ENCODE measurements at places on chromosomes 5 and 9.

- peak; percentile 91 for DNase-seq
These were observed at the start of gene TLR4 for GRCh38 chr9:117704024-117704575. TSS of gene TLR4 (plus strand) at chr9:117704403. CDS start at chr9:117704473, 70 bp downstream.

DNA sequence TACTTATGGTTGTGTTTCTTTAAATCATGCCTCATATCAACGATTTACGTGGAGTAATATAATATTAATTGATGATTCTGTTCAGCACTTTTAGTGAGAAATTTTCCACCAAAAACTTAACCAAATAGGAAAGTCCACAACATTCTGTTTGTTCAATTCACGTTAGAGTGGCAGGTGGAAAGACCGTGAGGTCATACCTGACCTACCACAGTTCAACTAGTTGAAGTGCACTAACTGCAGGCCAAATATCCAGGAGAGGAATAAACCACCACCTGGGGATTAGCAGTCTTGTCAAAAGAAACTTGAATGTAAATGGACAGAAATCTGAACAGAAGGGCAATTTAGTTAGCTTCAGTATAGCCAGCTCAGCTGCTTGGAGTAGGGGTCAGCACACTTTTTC is 577.7 kb downstream of the KIF4B start:
- DNase-seq: no peak

DNA sequence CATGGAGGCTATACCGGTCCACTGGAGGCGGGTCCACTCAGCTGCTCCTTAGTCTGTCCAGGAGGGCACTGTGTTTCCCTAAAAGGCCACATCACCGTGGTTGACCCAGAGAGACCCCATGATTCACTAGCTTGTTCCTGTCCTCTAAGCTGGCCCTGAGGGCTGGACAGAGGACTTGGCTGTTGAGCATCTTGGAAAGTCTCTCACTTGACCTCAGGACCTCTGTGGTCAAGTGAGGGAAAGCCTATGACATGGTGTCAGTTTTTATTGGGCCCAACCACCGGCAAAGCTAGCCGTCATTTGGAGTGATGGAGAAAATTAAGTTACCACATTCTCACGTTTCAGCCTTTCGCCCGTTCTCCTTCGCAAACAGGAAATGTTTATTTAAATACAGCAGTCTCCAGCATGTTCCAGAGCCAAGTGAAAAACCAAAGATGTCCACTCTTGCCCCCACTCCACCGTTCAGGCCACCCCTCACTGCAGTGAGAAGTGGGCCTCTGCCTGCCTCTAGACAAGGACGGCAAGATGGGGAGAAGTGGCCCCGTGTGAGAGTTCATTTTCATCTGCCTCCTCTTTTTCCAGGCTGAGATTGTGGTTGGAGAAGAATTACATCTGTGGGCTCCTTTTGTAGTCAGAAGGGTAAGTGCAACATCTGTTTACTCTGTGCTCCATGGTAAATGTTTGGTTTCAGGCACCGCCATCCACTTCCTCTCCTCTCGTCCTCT is 4.4 kb downstream of the SLIT3 start:
- DNase-seq: no peak

- peak; percentile 55 for DNase-seq
These were observed 120.1 kb upstream of the ACO1 start for GRCh38 chr9:32264170-32264864.

DNA sequence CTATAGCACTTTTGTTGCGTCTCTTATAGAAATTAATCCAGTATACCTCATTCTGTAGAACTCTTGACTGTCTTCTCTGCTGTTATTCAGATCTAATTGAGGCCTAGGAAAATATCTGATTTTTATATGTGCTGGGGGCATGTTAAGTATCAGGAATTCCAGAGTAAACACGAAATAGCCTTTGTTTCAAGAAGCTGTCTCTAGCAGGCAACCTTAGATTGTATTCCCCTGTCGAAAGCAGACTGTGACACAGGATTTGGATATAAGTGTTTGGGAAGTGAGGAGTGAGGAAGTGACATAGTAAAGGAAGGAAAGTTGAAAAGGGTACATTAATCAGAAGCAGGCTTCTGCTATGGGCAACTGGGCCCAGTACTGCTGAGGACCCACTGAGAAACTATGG is 72.1 kb upstream of the RASA1 start:
- peak; percentile 43 for DNase-seq

DNA sequence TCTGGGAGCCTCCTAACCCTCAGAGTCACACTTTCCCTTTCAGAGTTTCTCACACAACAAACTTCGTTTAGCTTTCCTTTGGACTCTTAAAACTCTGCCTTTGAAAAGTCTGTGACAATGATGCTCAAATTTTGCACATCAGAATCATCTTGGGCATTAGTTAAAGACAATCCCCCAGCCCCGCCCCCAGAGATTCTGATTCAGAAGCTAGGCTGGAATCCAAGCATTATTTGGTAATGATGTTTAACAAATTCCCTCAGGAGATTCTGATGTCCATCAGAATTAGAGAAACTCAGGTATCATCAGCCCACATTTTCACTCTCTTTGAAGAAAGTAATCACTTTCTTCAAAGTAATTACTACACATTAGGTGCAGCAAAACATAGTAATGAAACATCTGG is 9.6 kb upstream of the PLPP1 start:
- DNase-seq: no peak

GRCh38 chr5:163888366-163888765 is 382.9 kb downstream of the MAT2B start:
- DNase-seq: no peak

- DNase-seq: no peak
These were observed 19.8 kb downstream of the LECT2 start for GRCh38 chr5:135934939-135935338.

GRCh38 chr5:75707911-75708509 is 9.2 kb downstream of the POC5 start:
- peak; percentile 73 for DNase-seq

DNA sequence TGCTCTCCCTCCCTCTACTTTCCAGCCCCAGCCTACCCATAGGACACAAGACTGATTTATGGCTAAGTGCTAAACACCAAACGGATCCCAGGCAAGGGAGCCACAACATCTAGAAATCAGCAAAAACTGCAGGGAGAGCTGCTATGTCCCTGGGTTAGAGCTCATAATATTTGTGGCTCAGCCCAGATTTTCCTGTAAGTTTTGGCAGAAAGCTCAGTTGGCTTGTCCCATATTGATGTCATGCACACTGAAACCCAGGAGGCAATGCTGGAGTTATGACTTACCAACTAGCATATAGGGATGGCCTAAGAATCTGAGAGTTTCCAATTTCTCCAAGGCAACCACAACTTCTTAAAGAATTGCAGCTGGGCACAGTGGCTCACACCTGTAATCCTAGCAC is 44.7 kb upstream of the MYOT start:
- no peak for DNase-seq

DNA sequence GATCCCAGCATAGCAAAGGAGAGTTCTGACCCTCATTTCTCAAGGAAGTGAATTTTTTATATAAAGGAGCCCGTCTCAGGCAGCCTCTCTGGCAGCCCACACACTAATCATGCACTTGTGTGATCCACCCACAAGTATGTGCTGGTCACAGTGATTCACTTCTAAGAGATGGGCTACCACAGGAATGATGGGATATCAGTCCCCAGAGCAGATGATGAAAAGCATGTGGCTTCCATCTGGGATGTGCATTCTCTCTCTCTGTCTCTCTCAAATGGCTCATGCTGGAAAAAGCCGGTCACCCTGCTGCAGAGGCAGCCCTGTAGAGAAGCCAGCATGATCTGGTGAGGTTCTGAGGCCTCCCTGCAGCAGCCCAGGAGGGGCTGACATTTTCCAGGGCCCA is 74.2 kb upstream of the ADCY2 start:
- peak; percentile 85 for DNase-seq

- DNase-seq: peak; percentile 15
These were observed 674 bp downstream of the TSPAN17 start for GRCh38 chr5:176647843-176648473.

DNA sequence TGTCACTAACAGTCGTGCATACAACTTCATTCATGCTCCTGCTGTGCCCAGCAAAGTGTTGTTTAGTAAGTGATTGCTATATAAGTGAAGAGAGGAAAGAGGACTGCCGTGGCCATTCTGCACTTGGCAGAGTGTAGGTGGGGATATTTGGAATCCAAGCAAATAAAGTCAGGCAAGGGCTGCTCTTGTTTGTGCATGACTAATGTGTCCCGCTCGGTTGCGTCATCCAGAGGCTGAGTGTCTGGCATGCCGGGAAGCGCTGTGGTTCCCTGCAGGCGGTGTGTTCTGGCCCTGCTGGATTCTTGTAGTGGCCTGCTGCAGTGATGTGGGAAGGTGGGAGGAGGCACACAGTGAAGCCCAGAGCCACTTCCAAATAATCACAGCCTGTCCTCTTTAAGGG is 136.9 kb upstream of the ANKH start:
- peak; percentile 97 for DNase-seq

GRCh38 chr9:134413112-134413715 is 87.0 kb downstream of the RXRA start:
- no peak for DNase-seq

GRCh38 chr9:98291820-98292219 is 36.4 kb upstream of the TBC1D2 start:
- no peak for DNase-seq

GRCh38 chr5:82820961-82821845 is 256.0 kb downstream of the TMEM167A start:
- no peak for DNase-seq

- DNase-seq: no peak
These were observed 39.1 kb upstream of the CTNNAL1 start for GRCh38 chr9:109052416-109052815.

DNA sequence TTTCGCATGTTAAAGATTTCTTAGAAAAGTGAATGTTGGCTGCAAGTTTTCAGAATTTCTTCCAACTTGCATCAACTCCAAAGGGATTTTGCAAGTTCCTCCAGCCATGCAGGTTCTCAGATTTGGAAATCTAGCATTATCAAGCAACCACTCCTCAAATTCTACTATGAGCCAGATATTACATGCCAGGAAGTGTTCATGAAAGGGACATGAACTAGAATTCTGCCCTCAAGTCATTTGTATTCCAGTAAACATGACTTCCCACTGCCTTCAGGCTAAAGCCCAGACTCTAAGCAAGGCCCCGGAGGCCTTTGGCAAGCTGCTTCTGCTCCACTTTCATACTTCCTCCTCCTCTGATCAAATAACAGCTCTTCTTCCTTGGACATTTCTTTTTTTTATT is 111.3 kb upstream of the PAPPA start:
- DNase-seq: no peak

DNA sequence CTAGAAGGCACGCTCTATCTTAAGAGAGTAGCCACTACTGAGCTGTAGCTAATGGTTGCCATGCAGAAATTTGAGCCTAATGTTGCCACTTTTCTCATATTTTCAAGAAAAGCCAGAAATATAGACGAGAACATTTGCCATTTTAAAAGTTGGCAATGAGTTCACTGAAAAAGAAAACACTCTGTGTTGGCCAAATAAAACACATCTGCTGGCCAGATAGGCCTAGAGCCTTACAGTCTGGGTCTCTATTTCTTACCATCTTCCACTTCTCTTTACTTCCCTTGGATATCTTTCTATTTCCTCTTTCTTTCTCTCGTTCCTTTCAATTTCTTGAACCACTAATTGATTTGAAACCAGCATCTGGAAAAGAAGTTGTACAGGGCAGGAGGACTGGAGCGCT is 36.6 kb upstream of the VCAN start:
- DNase-seq: no peak

- DNase-seq: no peak
These were observed 74.0 kb upstream of the SLC25A51 start for GRCh38 chr9:37977851-37978480.

DNA sequence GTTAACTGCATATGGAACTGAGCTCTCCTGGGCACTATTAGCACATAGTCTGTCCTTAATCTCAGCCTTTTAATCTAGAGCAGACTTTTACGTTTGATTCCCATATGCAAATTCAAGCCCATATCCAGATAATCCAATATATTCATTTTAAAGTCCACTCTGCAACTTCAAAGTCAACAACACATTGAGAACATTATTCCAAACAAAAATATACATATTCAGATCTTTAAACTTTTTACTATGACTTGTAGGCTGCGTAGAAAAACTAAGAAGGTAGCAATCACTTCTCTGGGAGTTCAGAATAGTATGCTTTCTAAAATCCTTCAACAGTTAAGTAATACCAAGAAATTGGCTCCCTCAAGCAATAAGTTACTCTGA is 499.4 kb downstream of the SPATA31D1 start:
- no peak for DNase-seq

GRCh38 chr9:73294336-73294735 is 142.7 kb downstream of the ANXA1 start:
- DNase-seq: no peak

GRCh38 chr9:97556721-97557605 is 55.5 kb downstream of the TMOD1 start:
- DNase-seq: no peak

DNA sequence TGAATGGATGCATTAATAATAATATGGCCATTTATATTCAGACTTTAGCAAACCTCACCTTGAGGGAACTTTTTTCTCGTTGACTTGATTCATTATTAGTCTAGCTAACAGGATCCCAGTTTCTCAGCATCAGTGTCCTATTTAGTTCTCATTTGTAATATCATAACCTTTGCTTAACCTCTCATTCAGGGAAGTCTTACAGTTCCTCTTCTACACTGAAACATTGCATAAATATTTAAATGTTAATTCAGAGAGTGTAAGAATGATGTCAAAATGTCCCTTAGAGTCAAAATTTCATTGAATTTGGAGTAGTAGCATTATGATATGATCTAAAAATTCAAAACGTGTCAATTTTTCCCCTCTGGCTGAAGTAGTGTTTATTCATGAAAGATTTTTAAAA is 650.1 kb downstream of the EFNA5 start:
- DNase-seq: no peak

- peak; percentile 26 for DNase-seq
These were observed 89.9 kb downstream of the SIL1 start for GRCh38 chr5:139108063-139108824.

DNA sequence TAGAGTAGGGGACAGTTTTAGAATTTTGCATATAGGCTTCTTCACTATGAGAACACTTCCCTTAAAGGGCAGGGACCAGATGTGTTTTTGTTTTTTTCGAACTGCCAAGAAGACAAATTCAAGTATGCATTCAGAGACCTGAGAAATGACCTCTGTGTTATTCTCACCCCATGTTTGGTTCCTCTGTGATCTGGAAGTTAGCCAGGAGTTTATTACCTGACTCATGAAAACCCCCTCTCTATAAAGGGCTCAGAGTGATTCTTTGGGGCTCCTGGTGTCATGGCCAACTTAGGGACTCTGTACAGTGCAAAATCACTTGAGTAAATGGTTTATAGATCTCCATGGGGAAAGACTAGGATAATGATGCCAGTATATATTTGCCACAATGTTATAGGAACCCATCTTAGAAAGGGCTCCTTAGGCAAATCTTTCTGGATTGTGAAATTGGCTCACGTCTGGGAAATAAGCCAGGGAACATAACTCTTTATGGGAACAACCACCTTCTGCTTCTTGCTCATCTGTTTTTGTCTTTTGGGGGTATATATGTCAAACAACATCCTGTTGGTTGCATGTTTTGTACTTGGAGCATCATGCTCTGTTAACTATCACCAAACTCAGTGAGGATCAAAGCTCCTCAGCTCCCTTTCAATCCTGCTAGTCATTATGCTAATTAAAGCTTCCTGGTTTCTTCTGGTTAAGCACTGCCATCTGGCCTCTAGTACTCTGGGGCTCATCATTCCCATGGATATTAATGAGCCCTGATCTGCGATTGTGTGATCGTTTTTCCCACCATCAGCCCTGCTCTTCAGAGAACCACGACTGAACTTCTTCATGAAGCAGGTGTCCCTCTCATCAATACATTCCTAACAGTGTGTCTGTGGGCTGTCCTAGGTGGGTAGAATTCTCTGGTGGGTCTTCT is 173.4 kb upstream of the CDH12 start:
- peak; percentile 8 for DNase-seq

Data from HT1080 (cell line).